ENCODE measurements at places on chromosomes 13 and 19. TPM values are rescaled to one million over a fixed set of nuclear protein-coding genes. Genes with fewer than 3 reads are reported as not detected.

The RASGRP4 gene
- total RNA-seq = 1.6 TPM

The MYH14 gene
- total RNA-seq = not detected

The ZNF480 gene
- 10.6 TPM for total RNA-seq

The F7 gene
- total RNA-seq = not detected

The TYK2 gene
- total RNA-seq = 277 TPM

The ELF1 gene
- 120 TPM for total RNA-seq

The PSG5 gene
- total RNA-seq = not detected

The OR10H1 gene
- total RNA-seq = not detected

The ZNF525 gene
- 17.9 TPM for total RNA-seq

The ZNF177 gene
- total RNA-seq = 1.1 TPM

The CATSPERD gene
- not detected for total RNA-seq

The C19orf73 gene
- total RNA-seq = 1.6 TPM

The CEACAM7 gene
- not detected for total RNA-seq

The KLK12 gene
- not detected for total RNA-seq

The DLL3 gene
- 0.98 TPM for total RNA-seq

The IGFL3 gene
- total RNA-seq = not detected

The CYP4F8 gene
- not detected for total RNA-seq

The ALOX5AP gene
- 220 TPM for total RNA-seq

The FLT3LG gene
- 151 TPM for total RNA-seq

The ZNF135 gene
- 0.49 TPM for total RNA-seq

The GNA15 gene
- total RNA-seq = 23.7 TPM

The DIAPH3 gene
- total RNA-seq = 24.9 TPM

The MYO16 gene
- total RNA-seq = 0.05 TPM

The NKPD1 gene
- total RNA-seq = 0.14 TPM

The CDC42EP5 gene
- total RNA-seq = 0.61 TPM

The SHISA2 gene
- total RNA-seq = 0.19 TPM

The KLK1 gene
- 3.2 TPM for total RNA-seq

The CGB1 gene
- not detected for total RNA-seq

The PTH2 gene
- total RNA-seq = not detected

The PINLYP gene
- total RNA-seq = 19.7 TPM

The ZNF728 gene
- total RNA-seq = not detected

The RHPN2 gene
- total RNA-seq = 1.3 TPM

The C2CD4C gene
- total RNA-seq = not detected

The NEK5 gene
- not detected for total RNA-seq

The SHANK1 gene
- not detected for total RNA-seq

The EXOC3L2 gene
- total RNA-seq = not detected

The PLK5 gene
- total RNA-seq = not detected

The VSTM1 gene
- not detected for total RNA-seq

The CGB8 gene
- not detected for total RNA-seq

The MEIOSIN gene
- not detected for total RNA-seq

The HSPB6 gene
- not detected for total RNA-seq

The SERTM1 gene
- total RNA-seq = not detected

All from activated CD8-positive, alpha-beta memory T cell treated with anti-CD3 and anti-CD28 coated beads, Interleukin-2, amount 10 ng/mL, durations not matched to agents 7 days and 5 days (primary cell).